ENCODE measurements at places on chromosomes 3 and 15.

DNA sequence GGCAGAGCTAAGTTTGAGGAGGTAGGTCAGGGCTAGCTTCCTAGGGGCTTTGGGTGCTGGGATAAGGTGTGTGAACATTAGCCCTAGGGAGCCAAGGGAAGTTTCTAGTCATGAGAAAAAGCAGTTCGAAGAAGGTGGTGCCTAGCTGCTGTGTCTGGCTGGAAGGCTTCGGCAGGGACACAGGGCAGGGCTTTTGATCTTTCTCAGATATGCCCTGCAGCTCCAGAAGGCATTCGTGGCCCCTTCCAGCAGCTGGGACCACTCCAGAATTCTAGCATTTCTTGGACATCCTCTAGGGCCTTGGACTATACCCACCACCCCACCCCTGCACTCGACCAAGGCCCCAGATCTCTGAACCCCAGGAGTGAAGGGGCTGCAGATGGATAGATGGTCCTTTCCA lies 88.6 kb downstream of the TOP2B start:
- no peak for DNase-seq

- DNase-seq, result no peak
Observed at GRCh38 chr3:132318451-132318850, 1.2 kb downstream of the ACP3 start.

- no peak for DNase-seq
Observed at GRCh38 chr3:63861306-63861705, 2.3 kb downstream of the THOC7 start.

DNA sequence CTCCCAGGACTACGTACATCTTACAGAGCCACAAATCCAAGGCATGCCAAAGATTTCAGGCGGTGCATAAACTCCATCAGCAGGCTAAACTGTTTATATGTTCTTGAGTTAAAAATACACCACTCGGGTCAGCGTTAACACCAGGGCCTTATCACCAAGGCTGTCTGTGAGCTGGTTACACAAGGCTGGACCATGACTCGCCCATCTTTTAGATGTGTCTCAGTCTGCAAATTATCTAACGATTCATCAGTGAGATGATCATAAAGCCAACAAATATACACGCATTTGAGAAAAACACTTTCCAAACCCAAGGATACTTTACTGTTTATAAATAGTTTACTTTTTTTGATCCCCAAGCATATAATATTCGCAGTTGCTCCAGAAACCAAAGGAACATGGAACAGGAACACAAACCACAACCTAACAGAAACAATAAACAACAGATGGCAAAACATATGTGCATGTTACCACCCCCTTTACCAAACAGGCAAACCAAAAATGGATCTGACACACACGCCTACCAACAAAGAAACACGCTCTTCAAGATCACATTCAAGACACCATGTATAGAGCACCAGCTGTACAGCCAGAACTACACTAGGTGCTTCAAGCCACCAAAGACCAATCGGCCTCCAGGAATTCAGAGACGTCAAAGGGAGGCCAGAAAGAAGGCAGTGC lies 15.4 kb downstream of the LRIG1 start:
- no peak for DNase-seq

- no peak for DNase-seq
Observed at GRCh38 chr3:167983583-167983982, 112.1 kb downstream of the GOLIM4 start.

- no peak for DNase-seq
Observed at GRCh38 chr3:72634128-72634527, 214.1 kb downstream of the SHQ1 start.

GRCh38 chr3:128313935-128314334 lies 152.8 kb downstream of the DNAJB8 start:
- DNase-seq, result no peak

- no peak for DNase-seq
Observed at GRCh38 chr3:130384476-130385025, 39.1 kb downstream of the COL6A5 start.

DNA sequence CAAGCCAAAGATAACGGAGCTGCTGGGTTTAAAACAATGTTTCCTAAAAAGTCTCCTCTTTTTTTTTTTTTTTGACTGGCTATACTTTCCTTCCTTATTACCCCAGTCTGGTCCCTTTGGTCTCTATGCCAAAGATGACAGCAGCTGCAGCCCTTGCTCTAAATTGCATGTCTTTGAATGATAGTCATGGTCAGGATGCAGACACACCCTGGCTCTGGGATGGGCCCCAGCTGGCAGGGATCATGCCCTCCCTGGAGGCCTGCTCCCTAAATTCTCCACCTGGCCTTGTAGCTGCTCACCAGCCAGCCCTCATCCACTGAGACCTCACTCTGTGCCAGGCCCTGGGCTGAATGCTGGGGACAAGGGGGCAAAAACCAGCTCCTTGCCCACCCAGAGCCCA lies 95.8 kb downstream of the MESD start:
- no peak for DNase-seq

DNA sequence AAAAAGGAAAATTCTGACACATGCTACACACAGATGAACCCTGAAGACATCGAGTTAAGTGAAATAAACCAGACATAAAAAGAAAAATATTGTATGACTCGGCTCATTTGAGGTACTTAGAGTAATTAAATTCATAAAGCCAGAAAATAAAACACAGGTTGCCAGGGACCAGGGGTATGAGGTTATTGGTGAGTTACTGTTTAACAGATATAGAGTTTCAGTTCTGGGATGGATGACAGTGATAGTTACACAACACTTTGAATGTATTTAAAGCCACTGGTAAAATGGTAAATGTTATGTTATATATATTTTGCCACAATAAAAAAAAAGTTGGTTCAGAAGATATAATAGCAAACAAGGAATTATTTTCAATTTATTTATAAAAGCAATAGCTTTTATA lies 436.1 kb upstream of the WNT5A start:
- DNase-seq, result no peak

GRCh38 chr15:48267766-48268165 lies 61.7 kb downstream of the SLC12A1 start:
- no peak for DNase-seq

DNA sequence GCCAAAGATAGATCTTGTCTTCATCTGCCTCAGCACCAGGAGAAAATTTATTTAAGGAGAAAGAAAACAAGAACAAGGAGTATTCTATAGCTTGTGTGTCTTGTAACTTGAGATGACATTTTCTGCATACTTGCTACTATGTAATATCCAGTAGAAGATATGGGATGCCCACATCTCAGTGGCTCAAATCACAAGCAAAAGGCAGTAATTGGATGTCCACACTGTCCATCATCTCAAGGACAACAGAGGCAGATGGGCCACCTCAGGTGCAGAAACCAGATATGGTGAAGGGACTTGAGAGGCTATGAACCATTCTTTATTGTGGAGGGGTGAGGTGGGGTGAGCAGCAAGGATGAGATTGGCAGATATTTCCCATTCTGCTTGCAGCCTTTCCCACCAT lies 309.0 kb downstream of the GBE1 start:
- no peak for DNase-seq

- DNase-seq, result no peak
Observed at GRCh38 chr3:12149029-12149428, 9.7 kb downstream of the TIMP4 start.

DNA sequence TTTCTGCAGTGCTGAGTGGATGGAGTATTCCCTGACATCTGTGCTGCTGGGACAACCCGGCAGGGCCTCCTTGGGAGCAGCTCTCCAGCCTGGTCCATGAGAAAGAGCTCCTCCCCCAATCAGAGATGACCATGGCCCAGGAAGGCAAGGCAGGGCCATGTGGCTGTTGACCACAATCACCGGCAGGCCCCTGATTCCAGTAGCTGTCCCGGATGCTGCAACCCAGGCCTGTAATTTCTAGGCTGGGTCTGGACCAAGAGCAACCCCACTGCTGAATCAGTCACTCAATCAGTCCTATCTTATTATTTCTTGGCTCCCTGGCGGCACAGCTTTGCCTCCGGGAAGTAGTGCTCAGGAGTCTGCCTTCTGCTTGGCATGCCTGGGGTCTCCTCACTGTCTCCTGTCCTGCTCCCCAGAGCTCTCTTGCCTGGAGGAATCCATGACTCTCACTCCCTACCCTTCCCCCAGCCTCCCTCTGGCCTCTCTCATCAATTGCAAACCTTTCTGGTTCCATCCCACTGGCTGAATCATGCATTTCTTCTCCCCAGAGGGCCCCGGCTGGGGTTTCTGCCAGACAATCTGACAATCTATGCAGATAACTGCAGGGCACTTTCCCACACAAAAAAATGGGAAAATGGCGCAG lies 32.6 kb upstream of the ITGA11 start:
- no peak for DNase-seq

DNA sequence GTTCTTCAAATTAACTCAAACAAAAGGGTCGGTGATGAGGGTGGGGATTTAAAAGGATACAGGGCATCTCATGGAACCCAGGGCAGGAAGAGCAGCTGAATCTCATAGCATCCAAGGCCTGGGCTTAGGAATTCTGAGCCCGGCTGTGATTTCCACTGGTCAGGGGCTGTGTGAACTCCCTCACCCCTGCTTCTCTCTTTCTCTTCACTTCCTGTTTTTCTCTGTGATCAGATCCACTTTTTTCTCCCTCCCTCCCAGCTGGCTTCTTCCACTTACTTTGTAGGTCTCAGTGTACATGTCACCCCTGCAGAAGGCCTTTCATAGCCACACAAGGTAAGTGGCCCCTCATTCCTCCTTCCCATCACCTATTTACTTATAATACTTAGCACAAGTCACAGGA lies 68.2 kb upstream of the CORO2B start:
- no peak for DNase-seq

- DNase-seq, result no peak
Observed at GRCh38 chr15:69086427-69087204, 72.1 kb downstream of the NOX5 start.

GRCh38 chr3:98645039-98645438 lies 51.6 kb upstream of the CPOX start:
- no peak for DNase-seq
